ENCODE measurements at places on chromosomes 11 and 22. TPM values are rescaled to one million over a fixed set of nuclear protein-coding genes. Genes with fewer than 3 reads are reported as not detected.

The MISFA gene
- 1.9 TPM for total RNA-seq

The OR51B2 gene
- total RNA-seq, result not detected

The INPPL1 gene
- 112 TPM for total RNA-seq

The CD44 gene
- total RNA-seq, result 518 TPM

The FREY1 gene
- total RNA-seq, result 3.2 TPM

The PANX3 gene
- total RNA-seq, result not detected

The ACO2 gene
- total RNA-seq, result 73.4 TPM

The FXYD6 gene
- not detected for total RNA-seq

The SCN2B gene
- not detected for total RNA-seq

The NCAM1 gene
- total RNA-seq, result 0.42 TPM

The SLC22A9 gene
- not detected for total RNA-seq

The TEX54 gene
- total RNA-seq, result 0.48 TPM

The TMEM86A gene
- total RNA-seq, result 0.42 TPM

The PAMR1 gene
- not detected for total RNA-seq

The RTN4RL2 gene
- 0.35 TPM for total RNA-seq

The SPDYC gene
- total RNA-seq, result not detected
